ENCODE measurements at places on chromosomes 2 and 18.
A peak's percentile ranks its signal among the peaks of the same experiment; 100 is the strongest.

DNA sequence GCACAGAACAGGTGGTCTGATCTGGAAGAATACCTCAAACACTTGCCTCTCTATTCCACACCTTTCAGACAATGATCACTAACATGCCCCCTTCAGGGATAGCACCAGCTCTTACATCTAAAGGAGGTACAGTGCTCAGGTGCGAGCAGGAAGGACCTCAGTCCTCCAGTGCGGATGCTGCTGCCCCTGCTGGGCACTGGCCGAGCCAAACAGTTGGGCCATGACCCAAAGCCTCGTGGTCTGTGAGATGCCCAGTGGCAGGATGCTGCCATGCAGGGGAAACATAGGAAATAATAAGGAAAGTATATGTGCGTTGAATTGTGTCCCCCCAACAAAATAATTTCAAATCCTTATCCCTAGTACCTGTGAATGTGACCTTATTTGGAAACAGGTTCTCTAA, 243.7 kb downstream of the NDUFA10 start:
- DNase-seq, result no peak

GRCh38 chr18:23177433-23178072, 42.3 kb downstream of the CABLES1 start:
- no peak for DNase-seq

DNA sequence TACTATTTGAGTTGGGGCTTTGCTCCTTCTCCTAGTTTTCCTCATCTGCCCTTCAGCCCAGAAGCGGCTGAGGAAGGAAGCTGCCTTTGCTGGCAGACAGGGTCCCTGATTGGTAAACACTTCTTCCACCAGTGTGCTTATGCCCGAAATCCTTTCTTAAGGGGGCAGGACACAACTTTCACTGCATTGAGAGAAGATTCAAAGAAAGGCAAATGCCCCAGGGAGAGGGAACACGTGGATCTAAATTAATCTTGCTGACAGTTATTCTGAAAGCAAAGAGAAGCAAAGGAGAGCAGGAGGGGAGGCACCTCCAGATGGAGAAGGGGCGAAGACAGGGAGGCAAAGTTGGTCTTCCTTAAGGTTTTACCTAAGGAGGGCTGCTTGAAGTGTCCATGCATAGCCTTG, 92.1 kb upstream of the EFEMP1 start:
- DNase-seq, result peak; percentile 8

- DNase-seq, result no peak
Observed at GRCh38 chr2:75604484-75604883, 42.1 kb upstream of the MRPL19 start.

- DNase-seq, result no peak
Observed at GRCh38 chr18:42549596-42549995, 565.9 kb downstream of the RIT2 start.

DNA sequence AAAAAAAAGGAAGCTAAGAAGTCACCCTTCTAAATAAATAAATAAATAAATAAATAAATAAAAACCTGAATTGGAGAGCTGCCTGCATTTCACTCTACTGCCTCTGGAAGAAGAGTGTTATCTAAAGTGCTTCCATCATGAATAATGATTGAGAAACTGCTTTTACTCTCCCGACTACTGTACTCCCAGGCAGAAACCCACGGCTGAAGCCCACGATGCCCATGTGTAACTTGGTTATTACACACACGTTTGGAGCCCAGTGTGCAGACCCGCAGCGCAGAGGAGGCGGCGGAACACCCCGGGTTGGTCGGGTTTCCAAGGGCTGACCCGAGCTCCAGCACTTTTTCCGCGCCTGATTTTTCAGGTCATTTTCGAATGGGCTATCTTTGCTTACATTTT, 697 bp upstream of the SPATS2L start:
- DNase-seq, result peak; percentile 55

GRCh38 chr18:23563377-23564043, 22.8 kb downstream of the NPC1 start:
- no peak for DNase-seq

GRCh38 chr2:7694076-7694985, 777.1 kb downstream of the RNF144A start:
- no peak for DNase-seq

DNA sequence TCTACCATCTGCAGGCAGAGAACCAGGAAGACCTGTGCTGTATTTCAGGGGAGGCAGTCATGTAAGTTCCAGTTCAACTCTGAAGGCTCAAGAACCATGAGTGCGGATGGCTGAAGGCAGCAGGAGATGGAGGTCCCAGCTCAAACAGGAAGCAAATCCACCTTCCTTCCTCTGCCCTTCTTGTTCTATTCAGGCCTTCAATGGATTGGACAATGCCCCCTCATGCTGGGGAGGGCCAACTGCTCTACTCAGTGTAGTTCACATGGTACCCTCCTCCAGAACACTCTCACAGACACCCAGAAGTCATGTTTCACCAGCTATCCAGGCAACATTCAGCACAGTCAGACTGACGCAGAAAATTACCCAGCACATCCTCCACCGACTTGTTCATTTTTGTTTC, 39.1 kb upstream of the RAB31 start:
- DNase-seq, result no peak

DNA sequence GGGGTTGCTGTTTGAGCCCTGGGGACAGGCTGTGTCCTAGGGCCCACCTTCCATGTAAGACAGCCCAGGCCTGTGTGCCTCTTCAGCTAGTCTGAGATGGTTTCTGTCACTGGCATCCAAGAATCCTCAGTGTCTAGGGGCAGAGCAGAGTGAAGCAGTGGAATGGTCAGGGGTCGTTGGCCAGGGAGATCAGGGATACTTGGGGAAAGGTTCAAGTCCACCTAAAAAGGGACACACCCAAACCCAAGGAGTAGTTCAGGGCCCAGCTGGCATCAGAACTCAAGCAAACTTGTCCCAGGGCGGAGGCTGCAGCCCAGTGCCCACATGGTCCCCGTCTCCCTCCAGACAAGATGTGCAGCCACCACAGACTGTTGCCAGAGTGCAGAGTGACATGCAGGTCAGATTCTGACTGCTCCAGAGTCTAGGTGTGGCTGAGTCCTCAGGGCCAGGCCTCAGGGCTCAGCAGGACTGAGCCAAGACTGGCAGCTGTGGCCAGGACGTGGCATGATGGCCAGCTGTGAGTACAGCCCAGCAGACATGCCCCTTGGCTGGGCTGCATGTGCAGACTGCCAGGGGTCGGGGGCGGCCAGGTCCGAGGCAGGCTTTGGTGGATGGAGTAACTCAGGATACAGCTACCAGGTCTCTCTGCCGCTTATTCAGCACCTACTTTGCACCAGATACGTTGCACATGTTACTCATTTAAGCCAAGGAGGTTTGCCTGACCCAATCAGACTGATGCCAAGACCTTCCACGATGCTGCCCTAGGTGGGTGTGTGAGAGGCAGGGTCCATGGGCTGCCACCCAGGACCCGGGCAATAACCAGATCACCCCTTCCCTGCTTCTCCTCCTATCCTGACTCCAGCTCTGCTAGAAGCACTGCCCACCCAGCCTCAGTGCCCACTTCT, 146.6 kb downstream of the SMAD7 start:
- peak; percentile 0 for DNase-seq

DNA sequence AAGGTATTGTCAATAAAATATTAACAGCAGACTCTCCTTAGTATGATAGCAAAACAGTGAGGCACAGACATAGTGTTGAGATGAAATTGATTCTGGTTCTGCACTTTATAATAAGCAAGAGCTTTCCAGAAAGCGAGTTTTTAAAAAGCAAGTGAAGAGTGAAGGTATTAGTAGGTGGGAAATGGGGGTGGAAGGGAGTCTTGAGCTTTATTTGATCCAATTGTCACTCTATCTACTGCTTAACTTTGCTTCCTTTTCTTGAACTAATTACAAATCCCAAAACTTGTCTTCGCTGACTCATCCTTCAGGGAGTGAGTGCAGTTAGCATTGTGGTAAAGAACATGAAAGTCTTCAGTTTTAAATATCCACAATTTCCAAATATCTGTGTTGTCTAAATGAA, 120.6 kb upstream of the BOD1L2 start:
- DNase-seq, result no peak

GRCh38 chr2:100857341-100857740, 37.4 kb downstream of the NPAS2 start:
- DNase-seq, result no peak

DNA sequence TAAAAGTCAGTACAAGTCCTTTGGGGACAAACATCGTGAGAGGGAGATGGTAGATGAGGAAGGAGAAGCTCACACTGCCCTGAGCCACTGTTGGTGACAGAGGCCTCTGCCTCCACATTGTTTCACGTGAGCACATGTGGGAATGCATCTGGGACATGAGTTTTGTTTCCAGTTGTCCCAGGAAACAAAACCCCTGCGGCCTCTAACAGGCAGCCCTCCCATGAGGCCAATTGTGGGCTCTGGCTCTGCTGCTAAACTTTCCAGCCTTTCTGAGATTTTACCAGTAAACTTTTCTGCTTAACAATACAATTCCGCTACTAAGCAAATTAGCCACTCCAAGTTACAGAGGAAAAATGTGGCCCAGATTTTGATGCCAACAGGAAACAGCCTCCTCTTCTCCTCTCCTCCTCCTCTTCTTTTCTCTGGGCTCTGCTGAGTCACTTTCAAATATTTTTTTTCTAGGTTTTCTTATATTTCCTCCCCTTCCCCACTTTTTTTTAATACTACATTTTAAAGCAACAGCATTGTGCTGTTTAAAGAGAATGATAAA, 23.4 kb upstream of the LRRC30 start:
- no peak for DNase-seq

DNA sequence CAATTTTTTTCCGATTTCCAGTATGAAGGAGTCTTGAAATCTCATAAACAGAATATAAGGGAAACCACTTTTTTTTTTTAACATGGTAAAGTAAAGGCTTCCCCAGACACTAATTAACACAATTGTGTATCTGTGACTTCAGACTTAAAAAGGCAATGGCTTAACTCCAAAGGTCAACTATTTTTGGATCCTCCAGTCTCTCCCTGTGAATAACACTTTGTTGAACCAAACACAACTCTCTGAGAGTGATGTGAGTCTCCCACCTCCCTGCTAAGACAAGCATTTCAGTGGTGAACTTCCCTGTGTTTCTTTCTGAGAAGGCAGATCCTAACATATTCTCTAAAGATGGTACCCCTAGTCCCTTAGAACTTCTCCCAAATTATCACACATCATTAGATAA, 219.6 kb upstream of the RBBP8 start:
- DNase-seq, result no peak

- no peak for DNase-seq
Observed at GRCh38 chr2:227534714-227535113, 62.8 kb downstream of the AGFG1 start.

DNA sequence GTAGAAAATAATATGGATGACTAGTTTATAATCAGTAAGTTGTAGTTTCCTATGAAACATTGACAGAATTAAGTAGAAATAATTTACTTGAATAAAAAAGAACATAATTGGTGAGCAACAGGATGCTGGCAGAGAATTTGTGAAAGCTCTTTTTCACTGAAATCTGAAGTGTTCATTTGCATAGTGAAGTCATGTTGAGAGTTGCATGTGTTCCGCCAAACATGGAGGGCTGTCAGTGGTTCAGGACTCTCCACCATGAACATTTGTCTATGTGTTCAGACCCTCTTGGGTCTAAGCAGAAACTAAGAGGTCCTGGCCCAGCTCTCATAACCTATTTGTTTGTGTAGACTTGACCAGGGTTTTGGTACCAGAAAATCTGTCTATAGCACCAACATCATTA, 182.5 kb upstream of the LINC00305 start:
- no peak for DNase-seq

- no peak for DNase-seq
Observed at GRCh38 chr2:62498739-62499138, 7.3 kb downstream of the TMEM17 start.

DNA sequence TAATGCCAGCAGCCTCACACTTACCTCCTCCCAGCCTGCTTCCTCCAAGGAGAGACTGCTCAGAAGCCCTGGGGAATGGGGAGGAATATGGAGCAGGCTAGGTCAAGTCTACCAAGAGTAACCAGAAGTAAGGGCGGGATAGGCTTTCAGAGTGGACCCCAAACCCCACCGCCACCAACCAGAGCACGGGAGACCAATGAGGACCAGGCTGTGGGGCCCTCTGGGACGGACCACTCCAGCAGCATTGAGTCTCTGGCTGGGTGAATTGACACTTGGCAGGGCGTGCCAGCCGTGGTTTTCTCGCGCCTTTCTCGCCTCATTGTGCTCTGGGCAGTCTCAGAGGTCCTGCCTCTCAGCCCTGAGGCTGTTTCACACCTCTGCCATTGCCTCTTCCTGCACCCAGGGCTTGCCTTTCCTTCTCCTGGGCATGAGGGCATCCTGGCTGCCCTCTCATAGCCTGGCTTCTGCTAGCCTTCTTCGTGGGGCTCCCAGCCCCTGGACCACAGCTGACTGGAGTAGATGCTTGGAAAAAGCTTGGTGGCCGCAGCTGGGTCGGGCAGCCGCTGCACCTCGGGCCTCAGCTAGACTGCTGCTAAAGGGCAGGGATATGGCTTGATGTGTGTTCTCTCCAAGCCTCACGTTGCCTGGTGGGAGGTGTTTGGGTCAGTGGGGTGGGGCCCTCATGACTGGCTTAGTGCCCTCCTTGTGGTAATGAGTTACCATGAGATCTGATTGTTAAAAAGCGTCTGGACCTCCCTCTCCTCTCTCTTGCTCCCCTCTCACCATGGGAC, 40.5 kb upstream of the HS6ST1 start:
- no peak for DNase-seq

DNA sequence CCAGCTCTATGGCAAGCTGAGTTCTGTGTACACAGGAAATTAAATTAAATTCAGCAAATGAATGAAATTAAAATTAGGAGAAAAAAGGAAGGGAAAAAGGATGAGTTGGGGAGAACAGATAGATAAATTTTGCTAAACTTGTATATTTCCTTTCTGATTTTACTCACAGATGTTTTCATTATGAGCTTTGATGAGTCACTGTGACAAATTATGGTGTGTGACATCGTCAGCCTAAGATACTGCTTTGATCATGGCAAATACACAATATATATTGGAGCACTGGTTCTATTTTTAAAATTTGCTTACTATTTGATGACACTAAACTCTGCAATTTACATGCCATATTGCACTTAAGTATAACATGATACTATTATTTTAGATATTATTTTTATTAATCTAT, 464.6 kb upstream of the SPHKAP start:
- DNase-seq, result no peak

DNA sequence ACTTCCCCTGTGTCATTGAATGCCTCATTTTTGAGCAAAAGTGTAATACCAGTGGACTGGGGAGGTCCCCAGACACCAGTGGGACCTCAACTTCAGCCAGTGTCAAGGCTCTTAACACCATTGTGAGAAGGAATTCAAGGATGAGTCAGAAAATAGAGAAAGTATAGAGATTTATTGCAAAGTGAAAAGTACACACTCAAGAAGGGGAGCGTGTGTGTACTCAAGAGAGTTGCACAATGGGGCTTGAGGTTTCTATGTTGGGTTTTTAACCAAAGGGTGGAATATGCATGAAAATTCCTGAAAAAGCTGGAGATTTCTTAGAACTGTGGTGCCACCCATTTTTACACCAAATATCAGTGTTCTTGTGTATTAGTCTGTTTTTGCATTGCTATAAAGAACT, 81.9 kb downstream of the ADCYAP1 start:
- no peak for DNase-seq

DNA sequence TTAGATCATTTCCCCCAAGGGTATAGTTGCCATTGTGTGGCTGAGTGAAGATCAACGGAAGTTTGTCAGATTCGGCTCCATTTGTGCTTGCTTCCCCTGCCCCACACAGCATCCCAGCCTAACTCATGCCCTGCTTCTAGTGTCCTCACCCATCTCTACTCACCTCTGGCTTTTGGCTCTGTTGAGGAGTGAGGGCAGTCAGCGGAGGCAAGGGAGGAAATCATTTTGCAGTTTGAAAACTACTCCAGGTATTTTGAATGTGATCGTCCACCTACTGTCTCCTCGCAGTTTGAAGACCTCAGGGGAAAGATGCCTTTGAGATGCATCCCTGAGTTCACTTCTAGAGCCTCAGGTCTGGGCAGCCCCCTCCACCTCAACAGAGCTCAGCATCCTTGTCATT, 116.3 kb downstream of the FEZ2 start:
- DNase-seq, result no peak

Measured in nephron progenitor cell (in vitro differentiated cells).